ENCODE measurements at places on chromosomes 13 and 19.

- no peak for DNase-seq
Observed at GRCh38 chr19:48473161-48473966, 4.2 kb downstream of the CYTH2 start.

- no peak for DNase-seq
Observed at GRCh38 chr19:33689138-33689746, 67.5 kb downstream of the CHST8 start.

DNA sequence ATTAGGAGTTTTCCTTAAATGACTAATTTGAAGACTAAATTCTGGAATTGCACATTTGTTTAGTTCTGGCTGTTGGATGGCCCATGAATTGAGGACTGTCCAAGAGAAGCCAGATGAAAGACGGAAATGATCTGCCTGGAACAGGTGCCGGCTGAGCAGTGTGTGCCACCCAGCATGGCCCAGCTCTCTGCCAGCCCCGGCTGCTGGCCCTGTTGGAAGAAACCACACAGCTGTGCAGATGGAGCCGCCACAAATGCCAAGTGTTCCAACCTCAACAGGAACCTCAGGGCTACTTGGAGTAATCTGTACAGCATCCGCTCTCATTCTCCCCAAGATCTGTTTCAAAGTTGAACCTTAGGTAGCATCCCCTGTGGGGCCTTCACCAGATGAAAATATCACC is 67.0 kb upstream of the STARD13 start:
- DNase-seq: no peak

GRCh38 chr13:70310396-70311119 is 202.3 kb upstream of the KLHL1 start:
- no peak for DNase-seq

DNA sequence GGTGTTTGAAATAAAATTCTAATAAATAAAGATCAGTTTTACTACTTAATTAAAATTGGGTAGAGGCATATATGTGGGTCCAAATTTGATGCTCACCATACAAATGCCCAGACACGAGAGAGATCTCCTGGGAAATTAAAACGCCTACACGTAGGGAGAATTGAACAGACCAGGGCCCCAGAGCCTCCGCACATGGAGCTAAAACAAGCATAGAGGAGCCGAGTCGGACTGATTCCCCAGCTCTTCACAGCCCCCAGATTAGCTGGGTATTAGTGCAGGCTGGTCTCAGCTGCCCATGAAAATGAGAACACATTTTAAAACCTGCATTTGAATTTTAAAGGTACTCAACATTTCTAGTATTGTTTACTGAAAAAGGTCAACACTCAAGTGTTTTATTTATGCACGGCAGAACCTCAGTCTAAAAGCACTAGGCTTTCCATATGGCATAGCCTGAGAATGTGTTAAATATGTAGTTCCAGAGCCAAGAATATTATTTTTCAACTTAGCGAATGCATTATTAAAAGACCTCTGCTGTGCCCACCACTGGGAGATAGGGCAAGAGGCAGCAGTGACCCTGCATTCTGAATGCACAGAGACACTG is 344.8 kb downstream of the ENOX1 start:
- no peak for DNase-seq

- DNase-seq: no peak
Observed at GRCh38 chr19:47663911-47664771, 49.1 kb upstream of the EHD2 start.

DNA sequence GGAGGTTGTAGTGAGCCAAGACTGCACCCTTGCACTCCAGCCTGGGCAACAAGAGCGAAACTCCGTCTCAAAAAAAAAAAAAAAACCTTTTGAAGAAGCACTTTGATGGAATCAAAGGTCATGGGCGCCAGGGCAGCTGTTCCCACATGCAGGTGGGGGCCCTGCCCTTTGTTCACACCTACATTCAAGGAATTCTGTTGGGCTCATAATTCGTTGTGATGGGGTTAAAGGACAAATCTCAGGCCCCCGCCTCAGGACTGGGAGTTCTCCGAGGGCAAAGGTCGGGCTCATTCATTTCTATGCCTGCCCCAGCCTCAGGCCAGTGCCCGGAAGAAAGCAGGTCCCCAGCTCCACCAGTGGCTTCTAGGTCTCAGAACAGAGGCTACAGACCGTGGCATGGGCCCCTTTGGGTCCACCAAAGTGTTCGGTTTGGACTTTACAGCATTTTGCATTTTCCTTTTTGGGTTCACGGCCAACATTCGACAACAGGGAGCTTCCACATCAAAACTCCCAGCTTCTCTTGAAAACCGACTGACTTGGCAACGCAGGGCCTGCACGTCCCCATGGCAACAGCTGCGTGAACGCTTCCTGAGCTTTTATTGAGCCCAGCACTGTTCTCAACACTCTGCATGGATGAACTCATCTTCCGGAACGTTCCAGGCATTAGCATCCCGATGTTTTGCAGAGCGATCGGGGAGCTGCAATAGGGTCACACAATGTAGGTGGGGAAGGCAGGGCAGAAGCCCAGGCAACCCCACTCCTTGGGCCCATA is 10.1 kb upstream of the GTF2F1 start:
- no peak for DNase-seq

DNA sequence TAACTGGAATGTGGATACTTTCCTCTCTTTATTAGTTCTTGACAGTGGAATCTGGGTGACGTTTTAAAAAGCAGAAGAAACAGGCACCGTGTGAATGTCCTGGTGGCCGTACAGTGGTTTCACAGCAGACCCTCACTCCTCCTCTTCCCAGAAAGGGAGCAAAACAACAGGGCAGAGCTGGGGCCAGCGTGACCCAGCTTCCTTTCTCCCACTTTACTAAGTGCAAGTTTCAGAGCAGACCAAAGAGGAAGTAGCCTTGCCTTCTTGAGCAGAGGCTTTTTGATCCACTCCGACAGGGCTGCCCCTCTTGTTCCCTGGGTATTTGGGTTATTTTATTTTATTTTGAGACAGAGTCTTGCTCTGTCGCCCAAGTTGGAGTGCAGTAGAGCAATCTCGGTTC is 19.6 kb upstream of the C19orf33 start:
- no peak for DNase-seq

DNA sequence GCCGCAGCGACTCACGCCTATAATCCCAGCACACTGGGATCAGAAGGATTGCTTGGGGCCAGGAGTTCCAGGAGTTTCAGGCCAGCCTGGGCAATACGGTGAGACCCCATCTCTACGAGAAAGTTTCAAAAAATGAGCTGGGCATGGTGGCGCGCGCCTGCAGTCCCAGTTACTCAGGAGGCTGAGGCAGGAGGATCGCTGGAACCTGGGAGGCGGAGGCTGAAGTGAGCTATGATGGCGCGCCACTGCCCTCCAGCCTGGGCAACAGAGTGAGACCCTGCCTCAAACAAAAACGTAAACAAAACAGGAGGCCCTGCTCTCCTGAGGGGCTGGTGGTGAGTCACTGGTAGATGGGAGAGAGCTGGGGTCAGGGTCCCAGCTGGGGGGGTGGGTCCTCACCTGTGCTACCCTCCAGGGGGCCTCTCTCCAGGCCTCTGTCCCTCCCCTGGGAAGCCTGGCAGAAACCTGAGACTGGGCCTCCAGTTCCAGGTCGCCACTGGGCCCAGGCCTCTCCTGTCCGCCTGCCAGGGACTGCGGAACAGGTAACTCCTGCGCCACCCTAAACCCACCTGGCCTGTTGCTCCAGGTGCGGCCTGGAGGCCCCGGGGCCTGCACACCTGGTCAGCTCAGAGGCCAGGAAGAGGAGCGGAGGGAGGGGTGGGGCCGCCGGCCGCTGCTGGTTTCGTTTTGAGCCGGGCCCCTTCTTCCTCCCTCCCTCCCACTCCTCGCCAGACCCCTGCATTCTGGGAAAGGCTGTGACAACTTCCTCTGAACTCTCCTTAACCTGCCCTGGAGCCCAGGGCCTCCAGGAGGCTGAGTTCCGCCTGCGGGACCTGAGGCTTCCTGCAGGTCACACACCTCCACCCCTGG is 17.2 kb upstream of the ZBTB7A start:
- DNase-seq: no peak

DNA sequence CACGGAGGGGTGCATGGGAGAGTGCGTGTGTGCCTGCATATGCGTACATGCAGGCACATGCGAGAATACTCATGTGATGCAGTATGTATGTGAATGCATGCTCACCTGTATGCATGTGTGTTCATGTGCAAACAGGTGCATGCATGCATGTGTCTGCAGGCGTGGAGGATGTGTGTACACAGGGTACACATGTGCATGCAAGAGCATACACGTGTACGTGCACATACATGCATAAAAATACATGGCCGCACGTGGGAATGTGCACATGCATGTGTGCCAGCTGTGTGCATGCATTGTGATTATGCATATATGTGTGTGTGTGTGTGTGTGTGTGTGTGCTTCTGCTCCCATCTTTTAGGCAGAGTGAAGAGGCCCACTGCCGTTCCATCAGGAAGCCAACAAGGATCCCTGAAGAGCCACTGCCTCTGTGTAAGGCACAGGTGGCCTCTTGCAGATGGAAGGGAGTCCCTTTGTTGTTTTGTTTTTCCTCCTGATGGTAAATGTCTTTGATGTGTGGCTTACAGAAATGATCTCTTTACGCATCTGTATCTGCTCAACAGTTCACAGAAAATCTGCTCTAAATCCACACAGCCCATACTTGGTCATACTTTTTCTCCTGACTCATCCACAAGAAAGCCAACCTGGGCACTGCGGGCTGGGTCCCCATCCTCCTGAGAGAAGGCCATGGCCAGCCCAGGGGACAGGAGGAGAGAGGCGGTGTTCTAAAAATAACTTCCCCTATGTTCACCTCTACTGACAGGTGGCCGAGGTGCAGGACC is 50.7 kb downstream of the KLF2 start:
- DNase-seq: no peak

DNA sequence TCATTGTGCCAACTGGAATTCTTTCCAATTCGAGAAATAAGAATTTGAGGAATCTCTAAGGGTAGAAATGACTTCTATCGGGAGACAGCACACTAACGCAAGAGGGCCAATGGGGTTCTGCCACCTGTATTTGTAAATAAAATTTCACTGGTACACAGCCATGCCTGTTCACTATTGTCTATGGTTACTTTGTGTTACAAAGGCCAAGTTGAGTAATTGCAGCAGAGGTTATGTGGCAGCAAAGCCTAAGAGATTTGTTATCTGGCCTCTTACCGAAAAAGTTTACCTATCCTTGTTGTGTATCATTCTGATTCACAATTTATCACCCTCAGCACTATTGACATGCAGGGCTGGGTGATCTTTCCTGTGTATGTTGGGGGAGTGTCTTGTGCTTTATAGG is 278.0 kb downstream of the KLF5 start:
- no peak for DNase-seq

DNA sequence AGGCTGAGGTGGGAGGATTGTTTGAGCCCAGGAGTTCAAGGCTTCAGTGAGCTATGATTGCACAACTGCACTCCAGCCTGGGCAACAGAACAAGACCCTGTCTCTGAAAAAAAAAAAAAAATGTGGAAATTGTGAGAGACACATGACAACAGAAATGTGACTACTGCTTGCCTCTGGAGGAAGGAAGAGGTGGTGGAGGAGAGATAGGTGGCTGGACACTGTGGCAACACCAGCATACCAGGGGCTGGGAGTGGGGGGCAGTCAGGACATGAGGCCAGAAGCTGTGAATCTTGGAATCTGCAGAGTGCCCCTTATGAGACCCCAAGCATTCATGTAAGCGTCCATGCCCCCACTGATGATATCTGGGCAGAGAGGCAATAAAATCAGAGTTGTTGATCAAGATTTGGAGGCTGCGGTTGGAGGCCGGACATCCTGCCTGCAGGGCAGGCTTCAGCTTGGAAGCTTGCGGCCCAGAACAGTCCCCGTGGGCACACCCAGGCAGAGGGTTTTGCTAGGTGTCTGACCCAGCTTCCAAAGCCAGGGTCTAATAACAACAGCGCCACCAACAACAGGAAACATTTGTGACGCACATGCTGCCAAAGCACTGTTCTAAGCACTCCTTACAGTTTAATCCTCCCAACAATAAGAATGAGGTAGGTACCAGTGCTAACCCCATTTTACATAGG is 16.9 kb downstream of the FAM187B start:
- peak; percentile 41 for DNase-seq

DNA sequence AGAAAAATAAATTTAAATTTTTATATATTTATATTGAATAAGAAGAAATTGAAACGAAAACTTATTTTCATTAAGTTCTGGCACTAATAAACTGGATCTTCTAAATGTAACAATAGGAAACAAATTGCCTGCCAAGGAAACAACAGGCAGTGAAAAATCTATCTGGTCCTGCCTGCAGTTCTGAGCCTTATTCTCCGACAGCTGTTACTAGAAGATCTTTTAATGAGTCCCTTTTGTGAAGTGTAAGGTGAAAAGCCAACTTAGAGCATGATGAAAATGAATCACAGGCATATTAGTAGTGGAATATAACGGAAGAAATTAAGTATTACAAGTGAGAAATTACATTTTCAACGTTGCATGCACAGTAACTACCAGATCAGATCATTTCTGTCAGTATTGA is 1002.7 kb upstream of the PCDH20 start:
- no peak for DNase-seq

DNA sequence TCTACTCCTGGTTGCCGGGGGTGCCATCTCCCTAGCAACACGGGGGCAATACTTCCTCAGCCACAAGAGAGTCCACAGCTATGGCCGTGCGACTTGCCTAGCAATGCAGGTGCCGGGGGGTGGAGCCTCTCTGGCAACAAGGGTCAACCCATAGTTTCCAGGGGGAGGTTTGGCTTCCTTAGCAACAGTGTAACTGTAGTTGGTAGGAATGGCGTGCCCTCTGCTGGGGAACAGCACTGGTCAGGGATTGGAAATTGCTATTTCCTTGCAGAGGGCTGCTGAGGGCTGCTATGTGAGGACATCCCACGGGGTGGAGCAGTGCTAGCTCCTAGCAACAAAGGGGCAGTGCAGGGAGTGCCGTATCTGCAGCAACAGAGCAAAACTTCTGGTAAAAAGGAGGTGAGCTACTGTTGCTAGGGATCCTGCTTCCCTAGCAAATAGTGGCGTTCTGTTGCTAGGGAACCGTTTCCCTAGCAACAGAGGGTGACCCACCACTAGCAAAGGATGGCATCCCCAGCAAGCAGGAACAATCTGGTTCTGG is 7.0 kb upstream of the TMC4 start:
- no peak for DNase-seq

GRCh38 chr13:110965755-110966134 is 50.9 kb upstream of the ANKRD10 start:
- no peak for DNase-seq

DNA sequence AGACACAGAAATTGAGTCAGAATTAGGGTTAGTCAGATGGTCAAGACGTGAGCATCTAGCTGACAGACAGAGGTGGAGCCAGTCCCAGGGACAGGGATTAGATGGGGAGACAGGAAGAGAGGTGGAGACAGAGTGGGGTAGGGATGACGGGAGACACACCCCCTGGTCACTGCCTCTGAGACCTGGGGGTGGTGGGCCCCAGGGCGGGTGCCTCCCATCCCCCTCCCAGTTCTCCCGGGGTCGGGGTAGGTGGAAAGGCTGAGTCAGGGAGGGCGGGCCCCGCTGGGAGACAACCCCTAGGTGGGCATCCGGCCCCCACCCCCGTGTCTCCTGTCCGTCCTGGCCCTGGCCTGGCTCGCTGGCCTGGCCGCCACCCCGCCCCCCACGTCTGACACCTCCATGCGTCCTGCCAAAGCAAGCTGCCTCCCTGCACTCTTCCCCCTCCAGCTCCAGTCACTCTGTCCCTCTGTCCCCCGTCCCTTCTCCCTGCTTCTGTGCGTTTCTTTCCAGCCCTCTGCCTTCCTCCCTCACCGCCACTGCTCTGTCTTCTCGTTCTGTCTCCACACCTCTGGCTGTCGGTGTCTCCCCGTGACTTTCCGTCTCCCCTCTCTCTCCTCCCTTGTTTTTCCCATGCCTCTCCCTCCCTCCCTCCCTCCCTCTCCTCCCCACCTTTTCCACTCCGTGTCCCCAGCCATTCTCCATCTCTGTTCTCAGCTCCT is 15.1 kb downstream of the CCDC97 start:
- DNase-seq: no peak

- DNase-seq: no peak
Observed at GRCh38 chr13:80870186-80870585, 529.3 kb upstream of the SPRY2 start.

All from stimulated activated CD4-positive, alpha-beta T cell treated with anti-CD3 and anti-CD28 coated beads, Interleukin-2, amount 100 ng/mL, for 4 hours (primary cell).